Sigmoid colon (tissue), 7 donors: ENCODE measurements at places on chromosomes 2 and 18. TPM values are rescaled to one million over a fixed set of nuclear protein-coding genes. Genes with fewer than 3 reads are reported as not detected.

The FBXO15 gene
- total RNA-seq = 0.36 TPM

The CAPN14 gene
- 0.16 TPM for total RNA-seq

The WNT10A gene
- total RNA-seq = not detected

The PIEZO2 gene
- total RNA-seq = 27.8 TPM

The ELMOD3 gene
- total RNA-seq = 16.7 TPM

The SERPINB12 gene
- total RNA-seq = not detected

The REG1B gene
- total RNA-seq = not detected

The PLEK gene
- 5.8 TPM for total RNA-seq

The PHOSPHO2 gene
- total RNA-seq = 9.4 TPM

The TMEM247 gene
- not detected for total RNA-seq

The KIAA2012 gene
- 0.83 TPM for total RNA-seq

The UGT1A3 gene
- total RNA-seq = not detected

The IL36G gene
- not detected for total RNA-seq

The HOXD12 gene
- 1.3 TPM for total RNA-seq

The TNFRSF11A gene
- 6.1 TPM for total RNA-seq

The COX5B gene
- 358 TPM for total RNA-seq

The GPR35 gene
- total RNA-seq = 4.5 TPM

The MYCN gene
- total RNA-seq = 0.71 TPM

The BOLL gene
- total RNA-seq = not detected

The TMEM169 gene
- total RNA-seq = 1.1 TPM

The SLC66A3 gene
- 34.3 TPM for total RNA-seq

The ASXL3 gene
- 5.7 TPM for total RNA-seq

The ACADL gene
- 3.9 TPM for total RNA-seq

The RFX8 gene
- total RNA-seq = not detected

The TEKT4 gene
- total RNA-seq = not detected

The CYTIP gene
- total RNA-seq = 4.3 TPM

The MEP1B gene
- not detected for total RNA-seq

The RAB17 gene
- total RNA-seq = 2.8 TPM

The SCN9A gene
- total RNA-seq = 17.1 TPM

The POMC gene
- total RNA-seq = 19.7 TPM

The LDLRAD4 gene
- 17.2 TPM for total RNA-seq

The TUBA3D gene
- total RNA-seq = not detected

The RAX gene
- total RNA-seq = not detected

The ZAP70 gene
- total RNA-seq = 2.5 TPM

The TLK1 gene
- 60.6 TPM for total RNA-seq

The POTEE gene
- not detected for total RNA-seq

The ZBTB14 gene
- 9.9 TPM for total RNA-seq

The CNTNAP5 gene
- total RNA-seq = 4.5 TPM

The SLC19A3 gene
- total RNA-seq = 0.95 TPM

The GPR45 gene
- total RNA-seq = not detected

The QPCT gene
- total RNA-seq = 73.9 TPM

The CTAGE1 gene
- total RNA-seq = not detected

The RUFY4 gene
- 0.55 TPM for total RNA-seq

The SAG gene
- not detected for total RNA-seq

The GAL3ST2 gene
- 0.68 TPM for total RNA-seq

The RAB6D gene
- total RNA-seq = not detected

The ITPRIPL1 gene
- 0.83 TPM for total RNA-seq

The POTEC gene
- not detected for total RNA-seq

The TUBA3E gene
- not detected for total RNA-seq
